ENCODE measurements at places on chromosomes 11 and 22.
A peak's percentile ranks its signal among the peaks of the same experiment; 100 is the strongest.

DNA sequence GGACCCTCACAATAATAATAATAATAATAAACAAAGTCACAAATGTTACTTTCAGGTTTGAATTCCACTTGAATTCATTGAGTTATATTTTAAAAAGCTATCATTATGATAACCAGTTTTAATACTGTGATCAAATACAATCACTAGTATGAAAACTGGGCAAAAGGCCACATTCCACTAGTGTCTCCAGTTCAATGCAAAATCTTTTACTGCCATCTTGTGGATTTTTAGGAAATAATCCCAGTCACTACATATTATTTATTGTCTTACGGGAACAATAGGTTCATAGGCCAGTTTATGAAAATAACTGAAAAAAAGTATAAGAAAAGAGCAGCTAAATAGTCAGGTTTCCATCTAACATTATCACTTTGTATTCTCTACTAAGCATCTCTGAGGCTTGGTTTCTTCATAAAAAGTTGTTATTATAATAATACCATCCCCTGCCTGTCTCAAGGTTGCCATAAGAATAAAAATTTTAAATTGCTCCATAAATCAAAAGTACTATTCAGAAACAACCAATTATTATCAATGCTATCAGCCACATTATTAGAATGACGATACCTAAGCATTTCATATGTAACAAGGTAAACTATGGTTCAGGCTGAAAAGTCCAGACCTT is 533.9 kb upstream of the CCDC90B start:
- DNase-seq, result no peak

DNA sequence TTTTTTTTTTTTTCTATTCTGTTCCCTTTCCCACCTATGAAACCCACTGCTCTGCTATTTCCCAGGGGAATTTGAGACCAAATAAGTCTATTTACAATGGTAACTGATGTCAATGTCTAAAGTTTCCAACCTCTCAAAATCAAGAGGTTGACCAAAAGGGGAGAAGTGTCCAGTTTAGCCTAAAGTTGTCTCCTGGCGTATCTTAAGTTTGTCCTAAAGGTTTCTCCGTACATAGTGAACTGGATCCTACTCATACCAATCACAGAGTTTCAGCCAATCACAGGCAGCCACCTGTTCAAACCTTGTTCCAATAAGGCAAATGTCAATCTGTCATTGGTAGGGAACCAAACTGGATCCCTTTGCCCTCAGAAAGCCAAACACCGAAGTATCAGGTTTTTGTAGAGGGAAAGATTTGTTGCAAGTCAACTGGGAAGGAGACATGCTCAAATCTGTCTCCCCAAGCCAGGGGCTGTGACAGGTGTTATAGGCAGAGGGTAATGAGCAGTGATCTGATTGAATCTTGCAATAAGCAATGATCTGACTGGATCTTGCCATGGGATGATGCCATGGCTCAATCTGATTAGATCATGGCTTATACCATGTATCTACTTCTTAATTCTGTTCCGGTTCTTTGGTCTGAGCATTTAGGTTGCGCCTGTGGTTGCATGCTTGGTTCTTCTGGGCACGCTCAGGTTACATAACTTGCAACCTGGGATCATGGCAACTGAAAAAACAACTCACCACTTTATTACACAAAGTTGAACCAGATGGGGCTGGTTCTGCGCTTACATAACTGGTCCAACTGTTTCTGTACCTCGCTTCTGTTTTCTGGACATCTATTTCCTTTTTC is 1.1 kb upstream of the VPS37C start:
- peak; percentile 24 for DNase-seq

- DNase-seq, result no peak
These were observed 2.9 kb downstream of the SMARCB1 start for GRCh38 chr22:23789638-23790037.

GRCh38 chr22:49825944-49826602 is 1.6 kb downstream of the BRD1 start:
- no peak for DNase-seq

GRCh38 chr11:33387581-33387980 is 130.4 kb downstream of the HIPK3 start:
- no peak for DNase-seq

DNA sequence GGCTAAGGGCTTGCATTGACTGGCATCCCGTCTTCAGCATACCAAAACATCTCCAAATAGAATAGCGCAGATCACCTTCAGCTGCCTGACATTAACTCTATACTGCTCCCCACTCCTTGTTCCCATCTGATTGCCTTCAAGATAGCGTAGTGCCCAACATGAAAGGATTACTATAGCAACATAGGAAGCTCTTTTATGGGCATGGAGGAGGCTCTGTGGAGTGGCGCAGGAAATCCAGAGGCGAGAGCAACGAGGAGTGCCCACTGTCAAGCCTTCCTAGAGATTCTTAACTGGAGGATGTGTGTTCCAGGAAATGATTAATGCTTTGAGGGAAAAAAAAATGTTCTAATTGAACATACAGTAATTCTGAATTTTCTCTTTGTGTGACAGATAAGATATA is 213.3 kb downstream of the CADM1 start:
- DNase-seq, result no peak

DNA sequence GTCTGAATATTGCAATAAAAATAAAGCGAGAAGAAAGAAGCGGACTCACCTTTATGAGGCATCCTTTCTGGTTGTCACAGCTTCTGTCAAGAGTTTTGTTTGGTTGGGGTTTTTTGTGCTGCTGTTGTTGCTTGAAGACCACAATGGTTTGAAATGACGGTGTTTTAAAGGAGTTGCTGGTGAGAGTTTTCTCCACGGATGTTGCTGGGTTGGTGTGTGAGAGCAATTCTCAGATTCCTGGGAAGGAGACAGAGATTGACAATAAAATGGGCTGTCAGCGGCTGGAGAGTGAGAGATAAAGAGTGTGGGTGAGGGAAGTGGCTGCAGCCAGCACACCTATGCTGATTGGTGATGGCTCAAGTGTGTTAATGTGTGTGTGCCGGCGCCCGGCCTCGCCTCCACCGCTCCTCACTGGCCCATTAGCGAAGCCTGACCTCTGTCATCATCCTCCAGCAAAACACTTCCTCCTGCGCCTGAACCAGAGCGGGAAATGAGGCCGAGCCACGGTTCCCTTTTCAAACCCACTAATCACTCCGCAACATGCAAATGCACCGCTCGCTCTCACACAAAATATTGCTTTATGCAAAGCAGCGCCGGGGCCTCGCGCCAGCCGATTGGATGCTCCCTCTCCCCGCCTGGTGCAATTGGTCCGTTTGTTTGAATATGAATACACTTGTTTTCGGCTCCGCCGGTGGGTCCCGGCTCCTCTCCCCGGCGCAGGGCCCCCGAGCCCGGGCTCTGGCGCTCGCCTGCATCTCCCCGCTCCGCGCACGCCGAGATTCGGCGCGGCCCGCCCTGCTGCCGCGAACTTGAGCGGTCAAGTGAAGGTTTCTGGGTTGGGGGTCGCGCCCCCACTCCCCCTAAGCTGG is at the start of gene PAX6:
Gene PAX6 (minus strand): TSS at position 544 of the 869 bp plus-strand sequence. CDS start 4,911 bp downstream, outside the sequence.
- peak; percentile 87 for DNase-seq

GRCh38 chr11:66045177-66045639 is 3.8 kb downstream of the GAL3ST3 start:
- no peak for DNase-seq

DNA sequence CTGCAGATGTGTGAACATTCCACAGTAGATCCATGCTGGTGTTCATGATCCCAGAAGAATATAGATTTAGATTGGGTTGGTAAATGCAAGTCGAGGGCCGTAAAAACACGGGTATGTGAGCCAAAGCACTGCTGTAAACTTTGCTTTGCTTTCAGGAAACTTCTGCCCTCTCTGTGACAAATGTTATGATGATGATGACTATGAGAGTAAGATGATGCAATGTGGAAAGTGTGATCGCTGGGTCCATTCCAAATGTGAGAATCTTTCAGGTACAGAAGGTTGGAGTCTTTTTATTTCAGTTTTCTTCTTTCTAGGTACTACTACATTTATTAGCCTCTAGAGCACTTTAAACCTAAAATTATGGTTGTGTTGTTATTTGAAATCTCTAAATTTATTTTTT is 36.2 kb upstream of the TTC36 start:
- DNase-seq, result no peak
